ENCODE measurements at places on chromosomes 2 and 18.

- no peak for DNase-seq
Observed at GRCh38 chr2:231185886-231186285, 12.5 kb upstream of the ARMC9 start.

DNA sequence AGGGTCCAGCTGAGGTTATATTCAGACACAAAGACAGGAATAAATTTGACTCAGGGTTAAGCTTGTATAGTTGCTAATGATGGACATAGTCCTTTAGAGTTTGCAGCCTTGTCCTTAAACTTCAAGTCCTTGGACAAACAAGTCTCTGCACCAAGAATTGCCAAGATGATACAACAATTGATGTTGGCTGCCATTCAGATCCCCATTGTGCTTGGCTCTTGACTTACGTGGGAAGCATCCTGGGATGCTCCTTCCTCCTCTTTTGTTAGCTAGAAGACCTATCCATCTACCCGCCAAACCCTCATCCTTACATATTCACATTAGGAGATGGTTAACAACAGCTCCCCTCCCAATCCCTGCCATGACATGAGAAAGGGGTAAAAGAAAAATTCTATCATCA, 115.6 kb downstream of the RDH14 start:
- DNase-seq = no peak

GRCh38 chr18:73717570-73717969, 430.1 kb downstream of the FBXO15 start:
- no peak for DNase-seq

GRCh38 chr2:168992591-168993349, 38.4 kb downstream of the ABCB11 start:
- DNase-seq = no peak

- DNase-seq = no peak
Observed at GRCh38 chr2:230472621-230473018, 56.6 kb downstream of the SP100 start.

GRCh38 chr2:177881008-177881747, 191.4 kb downstream of the PDE11A start:
- no peak for DNase-seq

- DNase-seq = peak; percentile 91
Observed at GRCh38 chr18:48538531-48539405, at the start of gene CTIF. TSS of gene CTIF (plus strand) at chr18:48539031. CDS start at chr18:48619566, 80,535 bp downstream.

All from pulmonary artery endothelial cell (primary cell).